ENCODE measurements at places on chromosomes 16 and 17.

GRCh38 chr16:51624080-51624775 is 473.2 kb upstream of the SALL1 start:
- no peak for DNase-seq

GRCh38 chr17:68851890-68852289 is 103.3 kb downstream of the ABCA8 start:
- no peak for DNase-seq

GRCh38 chr17:8955021-8955959 is 10.2 kb downstream of the PIK3R5 start:
- DNase-seq = no peak

GRCh38 chr16:2213817-2214718 is 572 bp downstream of the PGP start:
- DNase-seq = no peak

DNA sequence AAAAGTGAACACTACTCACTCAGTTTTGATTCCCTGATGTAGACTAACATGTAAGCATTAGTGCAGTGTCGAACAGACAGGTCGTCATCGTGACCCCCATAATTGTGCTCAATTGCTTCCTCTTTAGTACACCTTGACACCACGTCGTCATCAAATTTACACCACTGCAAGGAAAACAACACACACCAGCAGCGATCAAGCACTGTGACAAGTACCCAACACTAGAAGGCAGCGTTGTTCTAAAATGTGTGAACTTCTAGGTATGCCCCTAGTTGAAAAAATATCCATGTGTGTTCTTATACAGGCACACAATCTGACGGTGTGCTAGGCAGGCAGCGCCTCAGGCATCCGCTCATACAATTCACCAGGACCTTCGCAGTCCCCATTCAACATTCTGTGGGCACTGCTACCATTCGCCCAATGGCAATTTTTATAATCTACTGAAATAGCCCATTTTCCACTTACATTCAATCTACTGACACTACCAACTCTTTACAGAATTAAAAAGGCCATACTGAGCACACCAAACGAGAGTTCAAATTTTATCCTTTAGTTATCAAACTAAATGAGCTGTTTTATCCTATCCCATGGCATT is 23.1 kb downstream of the LITAFD start:
- peak; percentile 1 for DNase-seq

- DNase-seq = peak; percentile 75
These were observed 156.4 kb downstream of the CMIP start for GRCh38 chr16:81601008-81601428.

DNA sequence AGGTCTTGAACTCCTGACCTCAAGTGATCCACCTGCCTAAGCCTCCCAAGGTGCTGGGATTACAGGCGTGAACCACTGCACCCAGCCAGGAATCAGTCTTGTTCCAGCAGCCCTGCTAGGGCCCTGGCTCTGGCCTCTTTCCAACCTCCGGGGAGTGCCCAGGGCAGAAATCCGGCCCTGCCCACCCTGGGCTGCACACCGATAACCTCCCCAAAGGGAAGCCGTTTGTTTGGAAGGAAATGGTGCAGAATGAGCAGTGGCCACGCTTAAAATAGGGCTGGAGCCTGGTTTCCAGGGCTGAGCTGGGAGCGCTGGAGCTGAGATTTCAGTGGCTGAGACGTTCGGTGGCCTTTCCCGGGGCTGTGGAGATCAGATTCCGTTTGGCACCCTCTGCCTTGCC is 17.8 kb upstream of the EMP2 start:
- DNase-seq = no peak

DNA sequence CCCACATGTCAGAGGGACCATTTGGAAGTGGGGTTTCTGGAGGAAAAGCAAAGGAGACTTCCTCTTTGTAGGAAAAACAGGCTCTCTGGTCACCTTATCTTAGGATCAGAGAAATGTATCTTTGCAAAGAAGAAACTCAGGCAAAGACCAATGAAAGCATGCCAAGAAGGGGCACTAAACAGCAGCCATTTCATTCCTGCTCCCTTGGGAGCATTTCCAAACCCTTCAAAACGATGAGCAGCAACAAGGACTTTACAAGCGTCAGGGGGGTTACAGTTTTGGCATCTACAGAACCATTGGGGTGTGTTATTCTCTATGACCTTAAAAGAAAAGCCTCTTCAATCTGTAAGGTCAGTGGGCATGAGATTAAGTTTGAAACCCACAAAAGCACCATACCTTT is 122.8 kb downstream of the SMG6 start:
- no peak for DNase-seq

GRCh38 chr17:19659366-19660177 is 11.0 kb downstream of the ALDH3A2 start:
- no peak for DNase-seq

- no peak for DNase-seq
These were observed 19.6 kb downstream of the MGAT5B start for GRCh38 chr17:76887802-76888201.

- peak; percentile 82 for DNase-seq
These were observed 147.2 kb downstream of the RBFOX3 start for GRCh38 chr17:79463421-79464317.

DNA sequence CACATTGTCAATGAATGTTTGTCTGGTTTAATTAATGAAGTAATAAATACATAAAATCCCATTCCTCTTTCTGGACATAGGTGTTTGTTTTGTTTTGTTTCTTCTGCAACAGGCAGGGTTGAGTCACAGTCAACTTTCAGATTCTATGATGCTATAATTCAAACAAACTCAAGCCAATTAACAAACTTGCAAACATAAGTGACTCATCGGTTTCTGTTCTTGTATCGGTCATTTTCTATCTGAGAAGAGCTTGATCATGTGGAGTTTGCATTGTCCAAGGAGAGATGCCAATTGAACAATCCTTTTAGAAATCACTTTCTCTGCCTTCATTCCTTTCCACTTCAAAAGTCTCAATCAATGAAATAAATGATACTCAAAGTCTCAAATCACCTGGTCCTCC is 294.2 kb upstream of the C16orf82 start:
- DNase-seq = no peak

DNA sequence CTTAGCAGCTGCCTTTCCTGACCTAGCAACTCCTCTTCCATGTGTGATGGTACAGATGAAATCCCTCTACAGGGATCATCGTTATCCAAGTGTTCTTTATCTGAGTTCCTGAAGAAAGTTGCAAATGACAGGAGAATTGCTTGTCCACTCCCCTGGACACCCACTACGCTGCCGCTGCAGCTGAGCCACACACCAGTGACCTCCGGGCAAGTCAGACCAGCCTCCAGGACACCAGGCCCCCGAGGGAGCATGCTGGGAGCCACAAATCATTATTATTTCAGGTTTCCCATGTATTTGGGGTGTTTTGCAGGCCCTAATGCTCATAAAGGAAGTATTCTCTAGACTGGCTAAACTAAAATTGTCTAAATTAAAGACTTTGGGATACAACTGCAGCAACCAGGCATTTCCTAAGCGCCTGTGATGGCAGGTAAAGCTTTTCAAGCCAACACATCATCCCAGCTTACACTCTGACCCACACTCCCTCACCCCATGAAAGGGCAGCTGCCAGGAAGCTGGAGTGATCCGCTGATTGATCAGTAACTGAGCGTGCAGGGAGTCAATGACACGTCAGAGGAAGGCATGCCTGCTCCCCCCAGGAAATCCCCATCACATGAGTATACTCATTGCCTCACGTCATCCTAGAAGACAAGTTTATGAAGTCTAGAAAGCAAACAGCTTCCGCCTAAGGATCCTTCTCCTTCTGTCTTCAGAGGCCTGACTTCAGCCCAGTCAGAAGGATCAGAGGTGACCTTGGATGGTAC is 14.4 kb downstream of the FA2H start:
- no peak for DNase-seq

- DNase-seq = no peak
These were observed 132.3 kb downstream of the PCTP start for GRCh38 chr17:55883149-55883548.

GRCh38 chr17:55155856-55156560 is 108.8 kb upstream of the HLF start:
- DNase-seq = no peak

DNA sequence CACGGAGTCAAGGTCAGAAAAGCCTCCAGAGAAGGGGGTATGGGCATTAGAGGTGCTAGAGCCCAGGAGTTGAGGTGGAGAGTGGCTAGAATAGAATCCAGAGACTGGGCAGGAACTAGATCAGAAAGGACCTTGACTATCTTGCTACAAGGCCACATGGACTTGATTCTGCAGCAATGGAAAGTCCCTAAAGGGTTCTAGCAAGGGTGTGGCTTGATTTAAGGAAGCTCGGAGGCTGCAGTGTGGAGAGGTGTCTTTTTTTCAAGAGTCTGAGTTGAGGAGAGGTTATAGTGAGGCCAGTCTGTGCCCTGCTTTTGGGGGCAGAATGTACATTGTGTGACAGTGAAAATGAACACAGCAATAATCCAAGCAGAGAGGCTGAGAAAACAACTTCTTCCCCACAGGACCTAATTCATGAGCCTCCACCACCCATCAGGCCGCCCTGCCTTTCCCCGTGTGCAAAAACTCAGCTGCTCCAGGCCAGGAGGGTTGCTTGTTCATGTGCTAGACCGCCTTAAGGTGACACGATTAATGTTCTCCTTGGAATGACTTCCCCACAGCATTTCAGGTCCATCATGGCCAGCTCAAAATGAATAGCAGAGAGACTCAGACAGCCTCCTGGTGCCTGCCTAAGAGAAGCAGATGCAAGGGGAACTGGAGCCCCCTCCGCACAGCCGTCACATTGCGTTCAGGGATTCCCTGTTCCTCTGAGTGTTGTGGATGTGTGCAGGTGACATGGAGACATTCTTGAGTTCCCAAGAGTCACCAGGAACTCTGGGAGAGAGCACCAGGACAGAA is 8.7 kb upstream of the BEAN1 start:
- DNase-seq = no peak

DNA sequence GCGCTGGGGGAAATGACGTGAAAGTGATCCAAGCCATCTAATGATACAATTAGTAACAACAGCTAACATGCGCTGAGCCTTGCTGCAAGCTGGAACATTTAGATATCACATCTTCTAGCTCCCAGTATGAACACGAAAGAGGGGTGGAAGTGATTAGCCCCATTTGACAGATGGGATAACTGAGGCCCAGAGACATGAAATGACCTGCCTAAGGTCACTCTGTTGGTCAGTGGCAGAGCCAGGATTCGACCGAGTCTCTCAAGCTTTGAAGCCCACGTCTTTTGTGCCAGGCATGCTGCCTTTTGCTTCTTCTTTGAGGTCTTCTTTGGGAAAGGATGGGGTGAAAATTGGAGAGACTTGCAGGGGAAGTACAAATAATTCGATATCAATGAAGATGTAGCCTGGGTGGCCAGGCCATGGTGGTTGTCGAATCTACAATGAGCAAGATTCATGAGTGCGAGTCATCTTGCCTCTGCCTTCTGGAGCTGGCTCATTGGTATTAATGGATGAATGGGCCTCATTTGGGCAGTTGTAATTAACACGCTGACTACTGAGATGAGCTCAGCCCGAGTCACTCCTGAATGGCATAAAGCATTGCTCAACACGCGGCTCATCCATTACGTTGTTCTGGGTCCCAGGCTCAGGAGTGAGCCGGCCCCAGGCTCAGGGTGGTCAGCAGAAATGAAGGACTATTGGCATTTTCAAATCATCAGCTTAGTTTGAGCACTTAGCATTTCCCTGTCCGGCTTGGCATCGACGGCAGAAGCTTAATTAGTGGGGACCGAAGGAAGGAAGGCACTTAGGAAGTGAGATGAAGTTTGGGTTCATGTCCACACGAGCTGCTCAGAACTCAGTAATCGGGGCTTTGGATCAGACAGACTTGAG is 28.0 kb upstream of the GPRC5B start:
- DNase-seq = no peak

GRCh38 chr17:32958418-32958817 is 30.5 kb downstream of the TMEM98 start:
- peak; percentile 4 for DNase-seq

DNA sequence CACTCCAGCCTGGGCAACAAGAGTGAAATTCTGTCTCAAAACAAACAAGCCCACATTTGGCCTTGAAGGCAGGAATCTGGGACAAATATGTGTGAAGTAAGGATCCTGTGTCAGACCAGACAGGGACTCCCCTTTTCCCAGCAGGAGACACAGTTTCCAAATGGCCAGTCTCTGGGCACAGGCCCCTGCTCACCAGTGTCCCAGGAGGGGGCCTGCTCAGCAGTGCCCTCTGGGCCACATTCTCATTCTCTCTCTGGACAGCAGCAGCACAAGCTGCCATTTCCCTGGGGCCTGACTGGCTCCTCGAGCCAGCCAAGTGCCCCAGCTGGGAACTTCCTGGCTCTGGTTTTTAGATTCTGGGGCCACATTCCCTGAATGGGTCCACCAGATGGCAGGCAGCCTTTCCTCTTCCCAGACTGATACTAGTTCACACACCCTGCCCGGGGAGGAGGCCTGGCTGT is 11.7 kb upstream of the MNT start:
- DNase-seq = peak; percentile 75

Data from NCI-H446 treated with DMSO at 0.1 percent for 48 hours (cell line).